Common myeloid progenitor, CD34-positive (primary cell): ENCODE measurements at places on chromosomes 7 and 10.

DNA sequence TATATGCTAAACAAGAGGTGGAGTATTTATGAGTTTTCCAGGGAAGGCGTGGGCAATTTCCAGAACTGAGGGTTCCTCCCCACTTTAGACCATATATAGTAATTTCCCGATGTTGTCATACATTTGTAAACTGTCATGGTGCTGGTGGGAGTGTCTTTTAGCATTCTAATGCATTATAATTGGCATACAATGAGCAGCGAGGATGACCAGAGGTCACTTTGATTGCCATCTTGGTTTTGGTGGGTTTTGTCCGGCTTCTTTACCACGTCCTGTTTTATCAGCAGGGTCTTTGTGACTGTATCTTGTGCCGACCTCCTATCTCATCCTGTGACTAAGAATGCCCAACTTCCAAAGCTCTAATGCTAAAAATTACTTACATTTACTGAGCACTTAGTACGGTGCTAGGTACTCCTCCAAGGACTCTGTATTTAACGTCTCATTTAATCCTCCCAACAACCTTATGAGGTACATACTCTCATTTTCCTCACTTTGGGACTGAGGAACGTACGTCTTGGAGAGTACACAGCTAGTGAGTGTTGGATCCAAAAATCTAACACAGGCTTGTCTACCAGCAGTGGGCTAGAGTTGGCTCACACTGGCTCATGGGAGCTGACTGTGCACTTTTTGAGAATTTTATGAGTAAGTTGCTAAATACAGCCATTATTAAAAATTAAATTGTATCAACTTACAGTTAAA is 144.8 kb upstream of the NEBL start:
- no peak for DNase-seq

GRCh38 chr10:16566202-16566805 is 44.6 kb upstream of the C1QL3 start:
- no peak for DNase-seq

- DNase-seq: peak; percentile 63
Observed at GRCh38 chr10:58152673-58153263, 114.9 kb downstream of the IPMK start.

DNA sequence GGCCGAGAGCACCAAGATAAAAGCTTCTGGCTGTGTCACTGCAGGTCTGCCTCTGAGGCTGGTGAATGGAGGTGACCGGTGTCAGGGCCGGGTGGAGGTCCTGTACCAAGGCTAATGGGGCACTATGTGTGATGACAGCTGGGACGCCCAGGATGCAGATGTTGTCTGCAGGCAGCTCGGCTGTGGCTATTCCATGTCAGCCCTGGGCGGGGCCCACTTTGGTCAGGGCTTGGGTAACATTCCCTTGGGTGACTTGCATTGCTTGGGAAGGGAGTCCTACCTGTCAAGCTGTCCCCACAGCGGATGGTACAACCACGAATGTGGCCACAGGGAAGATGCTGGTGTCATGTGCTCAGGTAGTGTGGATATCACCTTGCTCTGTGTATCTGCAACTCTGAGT is 8.0 kb downstream of the DMBT1 start:
- no peak for DNase-seq

DNA sequence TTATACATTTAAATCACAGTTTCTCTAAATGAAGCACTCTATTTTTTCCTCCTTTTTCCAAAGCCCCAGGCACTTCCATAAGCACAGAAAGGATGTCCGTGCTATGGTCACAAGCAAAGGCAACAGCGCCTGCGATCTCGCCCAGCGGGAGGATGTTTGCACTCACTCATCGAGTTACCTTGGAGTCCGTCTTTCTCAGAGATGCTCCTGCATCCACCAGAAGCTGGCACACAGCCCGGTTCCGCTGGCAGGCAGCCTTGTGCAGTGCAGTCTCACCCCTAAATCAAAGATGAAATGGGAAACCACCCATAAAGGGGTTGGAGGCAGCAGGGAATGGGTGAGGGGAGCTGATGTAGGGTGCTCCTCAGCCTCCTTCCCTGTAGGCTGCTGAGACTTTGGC is 51.9 kb upstream of the PTN start:
- no peak for DNase-seq

- DNase-seq: peak; percentile 35
Observed at GRCh38 chr7:149459540-149460452, 1.1 kb downstream of the ZNF777 start.

DNA sequence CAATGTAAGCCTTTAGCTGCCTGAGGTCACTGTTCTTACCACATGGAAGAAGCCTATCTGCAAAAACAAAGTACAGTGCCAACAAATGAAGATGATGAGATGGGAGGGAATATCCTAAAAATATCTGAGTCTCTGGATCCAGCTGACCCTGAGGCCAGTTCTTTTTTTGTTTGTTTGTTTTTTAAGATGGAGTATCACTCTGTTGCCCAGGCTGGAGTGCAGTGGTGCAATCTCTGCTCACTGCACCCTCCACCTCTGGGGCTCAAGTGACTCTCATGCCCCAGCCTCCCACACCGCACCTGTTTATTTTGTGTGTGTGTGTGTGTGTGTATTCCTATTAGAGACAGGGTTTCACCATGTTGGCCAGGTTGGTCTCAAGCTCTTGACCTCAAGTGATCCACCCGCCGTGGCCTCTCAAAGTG is 44.9 kb downstream of the HYCC1 start:
- no peak for DNase-seq

DNA sequence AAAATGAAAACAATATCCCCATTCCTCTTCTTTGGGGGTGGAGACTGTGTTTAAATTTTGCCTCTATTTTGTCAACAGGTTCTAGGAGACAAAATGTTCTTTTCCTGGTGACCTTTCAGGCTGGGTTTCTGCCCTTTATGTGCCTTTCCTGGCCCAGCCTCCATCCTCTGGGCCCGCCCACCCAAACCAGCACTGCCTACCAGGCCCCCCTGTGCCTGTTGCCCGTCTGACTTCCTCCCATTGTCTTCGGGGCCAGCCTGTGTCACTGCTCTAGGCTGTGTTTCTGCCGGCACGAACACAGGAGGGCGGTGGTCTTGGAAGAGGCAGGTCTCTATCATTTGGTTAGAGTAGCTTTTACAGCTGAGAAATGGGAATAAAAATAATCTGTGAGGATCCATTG is 13.9 kb downstream of the TSPAN14 start:
- peak; percentile 65 for DNase-seq

DNA sequence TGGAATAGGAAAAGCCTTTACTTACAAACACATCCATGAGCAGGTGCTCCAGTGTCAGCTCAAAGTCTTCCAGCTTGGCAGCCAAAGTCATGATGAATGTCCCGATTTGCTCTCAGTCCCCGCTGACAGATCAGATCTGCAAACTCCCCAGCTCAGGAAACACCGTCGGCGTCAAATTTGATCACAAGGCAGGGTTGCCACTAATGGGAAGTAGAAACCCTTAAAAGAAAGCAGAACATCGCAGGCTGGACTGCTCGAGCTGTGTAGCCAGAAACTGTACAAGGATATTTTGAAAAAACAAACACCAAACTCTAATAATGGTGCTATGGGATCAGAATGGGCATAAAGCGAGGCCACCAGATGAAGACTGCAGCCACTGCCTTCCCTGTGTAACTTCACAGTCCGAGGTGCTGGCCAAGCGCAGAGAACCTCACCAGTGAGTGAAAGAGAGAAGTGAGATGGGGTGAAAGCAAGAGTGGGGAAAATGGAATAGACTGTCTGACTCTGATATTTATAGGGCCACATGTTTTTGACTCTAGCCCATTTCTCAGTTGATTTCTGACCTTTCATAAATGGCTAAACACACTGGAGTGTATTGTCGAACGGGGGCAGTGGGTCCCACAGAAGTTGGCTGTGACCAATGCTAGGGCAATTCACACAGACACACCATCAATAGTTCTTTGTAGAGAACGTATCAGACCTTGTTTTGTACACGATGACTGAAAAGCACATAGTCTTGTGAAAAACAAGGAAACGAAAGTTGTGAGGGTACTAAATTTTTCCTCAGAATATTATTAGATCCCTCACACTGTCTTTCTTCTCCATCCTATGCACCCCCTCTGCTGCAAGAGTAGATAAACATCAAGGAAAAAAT is 306.2 kb downstream of the FRMD4A start:
- DNase-seq: peak; percentile 37

DNA sequence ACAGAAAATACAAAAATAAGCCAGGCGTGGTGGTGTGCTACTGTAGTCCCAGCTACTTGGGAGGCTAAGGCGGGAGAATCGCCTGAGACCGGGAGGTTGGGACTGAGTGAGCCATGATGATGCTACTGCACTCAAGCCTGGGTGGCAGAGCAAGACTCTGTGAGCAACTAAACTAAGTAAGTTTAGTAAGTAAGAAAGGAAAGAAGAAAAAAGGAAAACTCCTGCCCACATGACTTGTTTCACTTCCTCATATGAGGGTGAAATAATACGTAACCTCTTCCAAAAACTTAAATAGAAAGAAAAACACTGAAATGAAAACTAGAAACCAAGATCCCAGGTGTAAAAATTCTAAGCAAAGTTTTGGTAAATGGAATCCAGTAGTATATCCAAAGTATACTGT is 79.6 kb downstream of the LARP4B start:
- DNase-seq: no peak

DNA sequence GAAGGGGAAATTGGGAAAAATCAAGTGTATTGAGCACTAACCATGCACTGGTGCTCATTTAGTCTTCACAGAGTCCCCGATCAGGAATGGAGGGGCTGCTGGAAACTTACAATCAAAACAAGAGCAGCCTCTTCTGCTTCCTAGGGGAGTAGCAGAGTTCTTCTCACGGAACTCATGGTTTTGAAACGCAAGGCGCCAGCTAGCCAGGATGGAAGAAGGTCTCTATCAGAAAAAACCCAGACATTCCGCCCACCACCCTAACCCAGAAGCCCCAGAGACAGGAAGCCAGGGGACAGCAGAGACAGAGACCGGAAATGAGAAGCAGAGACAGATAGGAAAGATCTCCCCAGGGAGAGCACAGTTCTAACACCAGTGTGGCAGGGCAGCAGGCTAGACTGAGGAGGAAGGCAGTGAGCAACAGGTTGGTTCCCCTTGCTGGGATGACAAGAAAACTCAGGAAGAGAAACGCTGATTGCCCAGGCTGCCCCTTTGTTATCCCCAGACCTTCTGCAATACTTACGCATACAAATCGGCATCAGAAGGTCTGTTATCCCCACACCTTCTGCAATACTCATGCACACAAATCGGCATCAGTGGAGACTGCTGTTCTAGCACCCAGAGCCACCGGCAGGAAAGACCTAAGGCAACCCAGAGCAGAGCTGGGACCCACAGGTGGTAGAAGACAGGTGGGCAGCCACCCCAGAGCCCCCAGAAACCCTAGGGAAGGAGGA is 99.2 kb downstream of the CPXM2 start:
- DNase-seq: no peak

GRCh38 chr10:29811751-29812427 is 177.1 kb upstream of the SVIL start:
- DNase-seq: peak; percentile 99

DNA sequence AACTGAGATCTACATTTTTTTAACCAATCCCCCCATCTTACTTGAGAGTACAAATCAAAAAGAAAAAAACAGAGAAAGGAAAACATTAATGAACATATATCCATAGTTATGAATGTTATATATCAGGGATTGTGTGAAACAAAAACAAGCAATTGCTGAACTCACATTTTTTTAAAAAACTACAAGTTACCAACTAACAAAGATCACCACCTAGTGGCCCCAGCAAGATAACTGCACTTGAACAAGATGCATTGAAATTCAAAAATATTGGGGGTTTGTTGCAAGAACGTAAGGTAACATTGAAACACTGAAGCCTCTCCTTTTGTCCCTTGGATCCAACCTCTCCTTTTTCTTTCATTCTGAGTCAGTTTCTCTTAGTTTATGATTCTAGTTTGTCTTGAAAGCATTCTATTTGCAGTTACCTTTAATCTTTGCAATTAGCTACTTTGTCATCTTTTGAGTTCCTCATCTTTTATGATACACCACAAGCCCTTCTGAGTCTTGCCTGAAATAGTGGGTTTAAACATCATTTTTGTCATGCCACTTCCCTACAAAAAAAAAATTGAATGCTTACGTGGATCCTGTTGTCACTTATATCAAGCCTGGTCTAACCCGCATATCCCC is 87.3 kb upstream of the TES start:
- peak; percentile 78 for DNase-seq

DNA sequence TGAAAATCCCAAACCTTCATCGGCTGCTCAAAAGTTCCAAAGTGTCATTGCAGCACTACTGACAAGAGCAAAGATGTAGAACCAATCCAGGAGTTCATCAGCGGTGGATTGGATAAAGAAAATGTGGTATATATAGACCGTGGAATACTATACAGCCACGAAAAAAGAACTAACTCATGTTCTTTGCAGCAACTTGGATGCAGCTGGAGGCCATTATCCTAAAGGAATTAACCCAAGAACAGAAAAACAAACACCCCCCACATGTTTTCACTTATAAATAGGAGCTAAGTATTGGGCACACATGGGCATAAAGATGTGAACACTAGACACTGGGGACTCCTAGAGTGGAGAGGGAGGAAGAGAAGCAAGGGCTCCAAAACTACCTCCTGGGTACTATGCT is 31.6 kb downstream of the PHYH start:
- DNase-seq: no peak

GRCh38 chr10:77313066-77313750 is 324.4 kb downstream of the KCNMA1 start:
- DNase-seq: no peak

DNA sequence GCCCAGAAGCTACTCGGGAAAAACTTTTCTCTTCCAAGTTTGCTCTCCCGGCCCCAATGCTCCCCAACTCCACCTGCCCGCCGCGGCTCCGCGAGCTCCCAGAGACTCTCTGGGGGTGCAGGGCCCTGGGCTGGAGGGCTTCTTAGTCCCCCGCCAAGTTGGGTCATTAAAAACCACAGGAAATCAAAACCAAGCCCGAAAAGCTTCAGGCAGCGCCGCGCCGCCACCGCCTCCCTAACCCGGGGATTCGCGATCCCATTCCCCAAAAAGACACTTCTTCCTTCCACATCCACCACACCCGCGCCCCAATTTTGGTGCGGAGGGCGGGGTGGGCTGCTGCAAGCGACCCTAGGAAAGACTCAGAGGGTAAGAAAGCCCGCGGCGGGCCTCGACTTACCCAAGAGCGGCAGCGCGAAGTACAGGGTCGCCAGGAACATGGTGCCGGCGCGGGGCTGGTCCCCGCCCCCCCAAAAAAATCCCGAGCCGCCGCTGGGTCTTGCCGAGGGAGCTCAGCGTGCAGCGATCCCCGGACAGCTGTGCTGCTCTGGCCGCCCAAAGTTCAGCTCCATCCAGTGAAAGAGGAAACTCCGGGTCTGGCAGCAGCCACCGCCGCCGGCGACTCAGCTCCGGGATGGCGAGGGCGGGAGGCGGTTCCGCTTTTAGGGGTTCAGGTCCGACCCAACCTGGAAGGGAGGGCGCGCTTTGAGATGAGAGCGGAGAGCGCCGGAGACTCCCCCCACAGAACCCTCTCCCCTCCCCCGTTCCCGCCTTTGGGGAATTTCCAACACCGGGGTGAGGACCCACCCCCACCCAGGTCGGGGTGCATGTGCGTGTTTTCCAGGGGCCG is 1.2 kb downstream of the GFRA1 start:
- peak; percentile 78 for DNase-seq

GRCh38 chr10:123703195-123703790 is 37.1 kb downstream of the GPR26 start:
- no peak for DNase-seq
